ENCODE measurements at places on chromosomes 3 and 15.

- DNase-seq, result no peak
Measured at GRCh38 chr3:46184469-46184868, 23.6 kb downstream of the CCR1 start.

DNA sequence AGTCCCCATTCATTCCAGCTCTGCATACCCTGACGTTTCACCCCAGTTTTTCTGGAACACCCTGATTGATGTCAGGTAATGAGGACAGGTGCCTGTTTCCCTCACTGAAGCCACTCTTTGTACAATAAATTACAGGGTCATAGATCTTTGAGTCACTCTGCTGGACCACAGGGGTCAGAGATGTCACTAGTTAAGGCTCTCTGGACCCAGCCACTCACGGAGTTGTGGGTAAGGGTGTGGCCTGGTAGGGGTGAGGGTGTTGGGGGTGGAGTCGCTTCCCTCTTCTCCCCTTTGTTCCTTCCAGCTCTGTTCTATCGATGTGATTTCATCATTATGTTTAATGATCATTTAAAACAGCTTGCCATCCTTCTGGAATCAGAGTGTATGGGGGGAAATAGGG is 512 bp downstream of the IQCF5 start:
- DNase-seq, result no peak

DNA sequence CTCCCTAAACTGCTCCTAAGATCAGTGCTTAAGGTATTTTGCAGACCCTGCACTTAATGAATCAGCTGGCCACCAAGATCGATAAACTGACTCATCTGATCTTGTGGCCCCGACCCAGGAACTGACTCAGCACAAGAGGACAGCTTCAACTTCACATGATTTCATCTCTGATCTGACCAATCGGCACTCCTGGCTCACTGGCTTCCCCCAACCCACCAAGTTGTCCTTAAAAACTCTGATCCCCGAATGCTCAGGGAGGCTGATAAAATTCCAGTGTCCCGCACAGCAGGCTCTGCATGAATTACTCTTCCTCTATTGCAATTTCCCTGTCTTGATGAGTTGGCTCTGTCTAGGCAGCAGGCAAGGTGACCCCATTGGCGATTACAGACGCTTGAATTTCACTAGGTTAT is 13.5 kb downstream of the HTR3E start:
- DNase-seq, result no peak

DNA sequence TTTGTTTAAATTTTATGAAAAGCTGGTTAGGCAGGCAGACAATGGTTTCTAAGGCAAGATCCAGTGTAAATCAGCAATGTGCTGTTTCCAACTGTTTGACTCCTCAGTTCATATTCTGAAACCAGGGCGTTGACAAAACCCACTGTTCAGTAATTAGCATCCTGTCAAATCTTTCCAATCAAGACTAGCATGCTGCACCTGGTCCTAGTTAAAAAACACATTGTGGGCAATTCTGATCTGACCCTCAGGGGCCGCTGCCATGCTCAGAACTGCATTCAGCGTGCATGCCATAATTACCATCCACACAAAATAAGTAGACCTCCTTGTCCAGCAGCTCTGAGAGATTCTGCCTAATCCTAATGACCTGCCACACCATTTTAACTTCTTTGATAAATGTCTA is 20.9 kb upstream of the RBP1 start:
- no peak for DNase-seq

- no peak for DNase-seq
Measured at GRCh38 chr3:171363202-171363601, 97.0 kb downstream of the TNIK start.

All from NCI-H1048 (cell line).